ENCODE measurements at places on chromosomes 12 and 14. TPM values are rescaled to one million over a fixed set of nuclear protein-coding genes. Genes with fewer than 3 reads are reported as not detected.

ATXN7L3B gene
- polyA plus RNA-seq: 26.8 TPM

MANSC1 gene
- polyA plus RNA-seq: 0.04 TPM

SMCO2 gene
- 0.11 TPM for polyA plus RNA-seq

PLCZ1 gene
- not detected for polyA plus RNA-seq

GXYLT1 gene
- polyA plus RNA-seq: 14.9 TPM

SIX6 gene
- polyA plus RNA-seq: not detected

STON2 gene
- polyA plus RNA-seq: not detected

BIN2 gene
- 36.6 TPM for polyA plus RNA-seq

KLRD1 gene
- polyA plus RNA-seq: not detected

CSAD gene
- 2.2 TPM for polyA plus RNA-seq

SRRM4 gene
- 0.01 TPM for polyA plus RNA-seq

C14orf180 gene
- not detected for polyA plus RNA-seq

AHNAK2 gene
- not detected for polyA plus RNA-seq

TAS2R19 gene
- polyA plus RNA-seq: not detected

MMP17 gene
- not detected for polyA plus RNA-seq

SERPINA6 gene
- 0.11 TPM for polyA plus RNA-seq

NOVA1 gene
- 0.03 TPM for polyA plus RNA-seq

SAMD15 gene
- 0.50 TPM for polyA plus RNA-seq

CEP290 gene
- 14.0 TPM for polyA plus RNA-seq

TAS2R13 gene
- not detected for polyA plus RNA-seq

ITGB7 gene
- polyA plus RNA-seq: 304 TPM

KCNMB4 gene
- polyA plus RNA-seq: not detected

KRT6A gene
- polyA plus RNA-seq: not detected

KLHL33 gene
- polyA plus RNA-seq: 0.04 TPM

SIX1 gene
- not detected for polyA plus RNA-seq

ALX1 gene
- polyA plus RNA-seq: not detected

HELB gene
- 4.3 TPM for polyA plus RNA-seq

LRR1 gene
- polyA plus RNA-seq: 86.0 TPM

Data from GM12878 (cell line).